ENCODE measurements at places on chromosomes 3 and 15. TPM values are rescaled to one million over a fixed set of nuclear protein-coding genes. Genes with fewer than 3 reads are reported as not detected.

Gene SHISA5
- total RNA-seq = 337 TPM

Gene SLC28A2
- total RNA-seq = not detected

DNA sequence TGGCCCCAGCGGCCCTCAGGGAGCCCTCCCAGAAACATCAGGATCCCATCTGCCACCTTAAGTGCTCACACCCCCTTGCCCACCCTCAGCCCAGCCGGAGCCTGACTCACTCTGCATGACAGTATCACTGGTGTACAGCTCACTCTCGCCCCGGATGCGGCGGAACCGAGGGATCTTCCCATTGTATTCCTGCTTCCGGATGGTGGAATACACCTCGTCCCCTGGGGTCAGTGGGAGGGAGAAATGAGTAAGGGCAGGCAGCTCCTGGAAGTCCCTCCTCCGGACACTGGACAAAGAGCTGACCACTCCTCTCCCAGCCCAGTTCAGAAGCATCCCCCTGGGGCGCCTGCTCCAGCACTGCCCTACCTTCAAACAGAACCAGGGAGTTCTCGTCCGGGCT, 16.5 kb downstream of the SEMA7A start:
- no peaks in the 10 kb centered on the region for H3K27me3 ChIP-seq
- H3K4me3 ChIP-seq = no peak overlapping the region
- peaks cover 4% of the 10 kb centered on the region for H3K36me3 ChIP-seq
- no peak overlapping the region for H3K27ac ChIP-seq
- no peak for DNase-seq

DNA sequence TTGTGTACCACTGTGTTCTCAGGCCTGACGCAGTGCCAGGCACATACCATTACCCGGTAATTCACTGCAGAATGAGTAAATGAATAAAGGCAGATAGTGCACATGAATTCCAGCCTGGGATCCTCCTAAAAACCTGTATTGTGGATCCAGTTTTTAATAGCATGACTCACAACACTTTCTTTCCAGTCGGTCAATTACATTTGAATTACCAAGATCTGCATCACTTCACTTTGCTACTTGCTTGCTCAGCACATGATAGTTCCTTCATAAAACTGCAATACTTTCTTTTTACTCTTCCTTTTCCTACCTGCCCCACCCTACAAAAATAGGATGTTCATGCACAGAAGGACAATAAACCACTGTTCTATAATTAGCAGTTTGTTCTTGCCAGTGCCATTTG, 553.8 kb downstream of the MAGI1 start:
- DNase-seq = no peak
- no peaks in the 10 kb centered on the region for H3K4me1 ChIP-seq
- H3K4me3 ChIP-seq = no peak overlapping the region
- no peak overlapping the region for H3K27ac ChIP-seq

GRCh38 chr15:61651267-61651666, 409.0 kb downstream of the VPS13C start:
- H3K4me3 ChIP-seq = no peak overlapping the region
- DNase-seq = no peak
- H3K4me1 ChIP-seq = no peaks in the 10 kb centered on the region
- H3K27ac ChIP-seq = no peak overlapping the region
- no peaks in the 10 kb centered on the region for H3K36me3 ChIP-seq

Gene ITIH1
- not detected for total RNA-seq

- no peak overlapping the region for H3K4me3 ChIP-seq
- H3K4me1 ChIP-seq = peaks cover 3% of the 10 kb centered on the region
- DNase-seq = no peak
- H3K27ac ChIP-seq = no peak overlapping the region
- no peaks in the 10 kb centered on the region for H3K36me3 ChIP-seq
- peaks cover 4% of the 10 kb centered on the region for H3K27me3 ChIP-seq
Measured at GRCh38 chr3:154184582-154184981, 63.4 kb downstream of the ARHGEF26 start.

GRCh38 chr3:177665122-177665808, 468.0 kb upstream of the TBL1XR1 start:
- no peaks in the 10 kb centered on the region for H3K4me1 ChIP-seq
- H3K36me3 ChIP-seq = no peaks in the 10 kb centered on the region
- no peaks in the 10 kb centered on the region for H3K27me3 ChIP-seq
- H3K4me3 ChIP-seq = no peak overlapping the region

DNA sequence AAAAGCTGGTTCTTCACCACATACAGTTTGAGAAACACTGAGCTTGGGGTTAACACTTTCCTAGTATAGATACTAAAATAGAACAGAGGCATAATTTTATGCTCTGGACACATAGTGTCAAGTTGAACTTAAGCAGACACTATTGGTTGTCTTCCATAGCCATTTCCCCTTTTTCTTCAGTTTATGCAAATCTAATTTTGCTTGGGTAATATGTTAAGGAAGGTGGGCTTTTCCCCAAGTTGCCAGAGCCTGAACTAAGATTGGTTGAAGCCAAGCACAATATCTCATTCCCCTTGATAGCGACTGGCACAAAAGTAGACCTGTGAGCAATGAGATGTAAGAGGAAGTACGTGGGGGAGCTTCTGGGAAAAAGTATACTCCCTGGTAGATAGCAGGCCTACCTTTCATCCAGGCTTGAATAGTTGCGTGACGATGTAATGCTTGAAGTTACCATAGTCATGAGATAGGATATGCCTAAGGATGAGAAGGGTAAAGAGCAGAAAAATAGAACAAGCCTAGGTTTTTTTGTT, 4.5 kb upstream of the POPDC2 start:
- peaks cover 12% of the 10 kb centered on the region for H3K4me1 ChIP-seq
- H3K36me3 ChIP-seq = peaks cover 32% of the 10 kb centered on the region
- H3K27ac ChIP-seq = no peak overlapping the region

DNA sequence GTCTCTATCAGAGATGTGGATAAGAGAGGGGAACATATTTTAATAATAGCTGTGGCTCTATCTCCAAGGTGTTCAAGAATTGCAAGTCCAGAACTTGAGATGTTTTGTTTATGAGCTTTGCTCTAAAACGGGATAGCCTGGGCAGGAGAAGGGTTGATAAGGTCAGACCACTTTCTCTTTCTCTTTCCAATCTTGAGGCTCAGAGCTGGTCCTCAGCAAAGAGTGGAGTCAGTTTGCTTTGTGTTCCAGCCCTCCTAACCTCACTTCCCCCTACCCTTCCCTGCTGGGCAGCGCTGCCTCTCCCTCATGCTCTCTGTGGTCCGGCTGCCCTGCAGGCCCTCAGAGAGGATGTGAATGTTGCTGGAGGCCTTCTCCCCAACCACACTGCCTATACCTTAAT, 13.8 kb downstream of the KLHL6 start:
- no peaks in the 10 kb centered on the region for H3K27me3 ChIP-seq
- no peak overlapping the region for H3K4me3 ChIP-seq
- peak overlapping the region; percentile 65 for H3K27ac ChIP-seq
- peaks cover 31% of the 10 kb centered on the region for H3K36me3 ChIP-seq

DNA sequence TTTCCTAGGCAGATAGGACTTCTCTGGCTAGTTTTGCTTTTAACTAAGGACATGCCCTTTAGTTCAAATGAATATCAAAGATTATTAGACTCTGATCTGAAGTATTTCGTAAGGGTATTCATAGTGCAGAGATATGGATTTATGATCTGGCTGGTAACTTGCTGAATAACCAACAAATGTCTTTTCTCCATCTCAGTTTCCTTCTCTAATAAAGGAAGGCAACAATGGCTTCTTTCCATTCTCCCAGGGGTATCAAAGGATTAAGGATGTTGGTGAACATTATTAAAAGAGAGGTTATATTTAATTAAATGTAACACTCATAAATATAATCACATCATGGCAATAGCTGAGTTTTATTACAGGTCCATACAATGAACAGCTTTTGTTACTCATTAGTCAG, 79.2 kb upstream of the STXBP5L start:
- H3K36me3 ChIP-seq = no peaks in the 10 kb centered on the region
- H3K27ac ChIP-seq = no peak overlapping the region
- no peaks in the 10 kb centered on the region for H3K4me1 ChIP-seq
- DNase-seq = no peak

DNA sequence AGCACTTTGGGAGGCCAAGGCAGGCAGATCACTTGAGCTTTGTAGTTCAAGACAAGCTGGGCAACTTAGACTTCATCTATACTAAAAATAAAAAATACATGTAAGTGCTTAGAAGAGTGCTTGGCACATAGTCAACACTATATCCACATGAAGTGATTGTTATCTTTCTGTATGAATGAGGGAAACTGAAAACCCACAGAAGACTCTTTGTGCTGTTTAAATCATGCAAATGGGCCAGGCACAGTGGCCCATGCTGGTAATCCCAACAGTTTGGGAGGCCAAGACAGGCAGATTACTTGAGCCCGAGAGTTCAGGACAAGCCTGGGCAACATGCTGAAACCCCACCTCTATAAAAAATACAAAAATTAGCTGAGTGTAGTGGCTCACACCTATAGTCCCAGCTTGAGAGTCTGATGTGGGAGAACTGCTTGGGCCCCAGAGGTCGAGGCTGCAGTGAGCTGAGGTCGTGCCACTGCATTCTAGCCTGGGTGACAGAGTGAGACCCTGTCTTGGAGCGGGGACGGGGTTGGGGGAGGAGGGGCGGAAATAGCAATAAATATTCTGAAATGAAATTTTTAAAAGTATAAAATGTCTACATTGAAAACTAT, 129.7 kb downstream of the NR2E3 start:
- peaks cover 4% of the 10 kb centered on the region for H3K36me3 ChIP-seq
- no peaks in the 10 kb centered on the region for H3K27me3 ChIP-seq
- H3K4me1 ChIP-seq = peaks cover 2% of the 10 kb centered on the region
- DNase-seq = no peak

DNA sequence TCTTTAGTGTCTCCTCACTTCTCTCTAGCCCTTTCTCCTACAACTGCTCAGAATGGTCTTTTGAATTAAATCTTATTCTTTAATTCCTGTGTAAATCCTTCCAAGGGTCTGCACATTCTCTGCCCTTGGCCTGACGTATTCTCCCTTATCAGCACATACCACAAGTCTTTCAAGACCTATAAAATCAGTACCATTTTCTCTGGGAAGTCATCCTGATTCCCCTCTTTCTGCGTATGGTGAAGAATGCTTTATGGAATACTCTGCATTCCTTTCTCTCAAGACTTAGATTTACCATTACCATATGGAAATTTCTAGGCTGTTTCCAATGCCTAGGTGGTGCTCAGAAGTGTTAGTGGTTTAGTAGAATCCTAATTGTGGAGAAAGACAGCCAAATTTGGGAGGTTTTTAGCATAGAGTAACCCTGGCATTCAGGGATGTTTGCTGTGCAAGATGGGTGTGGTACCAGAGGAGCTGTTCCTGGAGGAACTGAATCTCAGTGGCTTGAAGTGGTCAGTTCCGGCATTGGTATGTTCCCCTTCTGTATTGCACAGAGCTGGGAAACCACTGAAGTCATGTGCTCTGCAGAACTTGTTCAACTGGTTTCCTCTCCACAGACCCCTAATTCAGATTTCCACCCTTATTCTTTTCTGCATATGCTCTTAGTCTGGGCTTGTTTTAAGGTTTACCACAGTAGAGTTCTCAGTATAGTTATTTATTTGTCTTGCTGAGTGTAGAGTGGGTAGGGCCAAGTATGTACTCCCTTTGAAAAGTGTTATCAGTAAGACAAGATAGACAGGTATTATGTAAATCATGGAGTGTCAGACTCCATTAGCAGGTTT, 24.5 kb downstream of the IQGAP1 start:
- H3K4me1 ChIP-seq = peaks cover 73% of the 10 kb centered on the region
- H3K27me3 ChIP-seq = no peaks in the 10 kb centered on the region
- H3K4me3 ChIP-seq = no peak overlapping the region
- peaks cover 62% of the 10 kb centered on the region for H3K36me3 ChIP-seq
- DNase-seq = no peak
- H3K27ac ChIP-seq = peak overlapping the region; percentile 34

- no peaks in the 10 kb centered on the region for H3K4me1 ChIP-seq
- H3K27me3 ChIP-seq = peaks cover 11% of the 10 kb centered on the region
- no peak overlapping the region for H3K27ac ChIP-seq
- no peak overlapping the region for H3K4me3 ChIP-seq
Measured at GRCh38 chr3:160675566-160676124, 1.3 kb upstream of the ARL14 start.

Gene APBA2
- total RNA-seq = 0.81 TPM

DNA sequence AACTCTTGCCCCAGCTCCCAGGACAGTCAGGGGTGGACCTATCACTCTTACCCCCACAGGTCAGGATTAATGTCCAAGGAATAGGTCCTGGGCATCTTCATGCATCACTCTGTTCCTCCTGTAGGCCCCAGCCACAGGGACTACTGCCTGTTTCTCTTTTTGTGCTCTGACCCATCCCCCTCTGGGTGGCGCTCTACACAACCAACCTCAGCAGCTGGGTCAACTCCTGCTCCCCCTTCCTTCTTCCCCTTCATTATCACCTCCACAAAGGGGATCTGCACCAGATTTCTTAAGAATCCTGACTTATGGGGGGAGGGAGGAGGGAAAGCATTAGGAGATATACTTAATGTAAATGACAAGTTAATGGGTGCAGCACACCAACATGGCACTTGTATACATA, 12.2 kb upstream of the TRANK1 start:
- H3K4me1 ChIP-seq = peaks cover 7% of the 10 kb centered on the region
- no peak for DNase-seq
- no peaks in the 10 kb centered on the region for H3K36me3 ChIP-seq
- H3K4me3 ChIP-seq = no peak overlapping the region
- H3K27me3 ChIP-seq = peaks cover 4% of the 10 kb centered on the region
- no peak overlapping the region for H3K27ac ChIP-seq

- H3K27ac ChIP-seq = no peak overlapping the region
- H3K4me3 ChIP-seq = no peak overlapping the region
- DNase-seq = no peak
- H3K4me1 ChIP-seq = peaks cover 77% of the 10 kb centered on the region
- peaks cover 7% of the 10 kb centered on the region for H3K27me3 ChIP-seq
- peaks cover 30% of the 10 kb centered on the region for H3K36me3 ChIP-seq
Measured at GRCh38 chr15:31486506-31486905, 159.9 kb downstream of the KLF13 start.

DNA sequence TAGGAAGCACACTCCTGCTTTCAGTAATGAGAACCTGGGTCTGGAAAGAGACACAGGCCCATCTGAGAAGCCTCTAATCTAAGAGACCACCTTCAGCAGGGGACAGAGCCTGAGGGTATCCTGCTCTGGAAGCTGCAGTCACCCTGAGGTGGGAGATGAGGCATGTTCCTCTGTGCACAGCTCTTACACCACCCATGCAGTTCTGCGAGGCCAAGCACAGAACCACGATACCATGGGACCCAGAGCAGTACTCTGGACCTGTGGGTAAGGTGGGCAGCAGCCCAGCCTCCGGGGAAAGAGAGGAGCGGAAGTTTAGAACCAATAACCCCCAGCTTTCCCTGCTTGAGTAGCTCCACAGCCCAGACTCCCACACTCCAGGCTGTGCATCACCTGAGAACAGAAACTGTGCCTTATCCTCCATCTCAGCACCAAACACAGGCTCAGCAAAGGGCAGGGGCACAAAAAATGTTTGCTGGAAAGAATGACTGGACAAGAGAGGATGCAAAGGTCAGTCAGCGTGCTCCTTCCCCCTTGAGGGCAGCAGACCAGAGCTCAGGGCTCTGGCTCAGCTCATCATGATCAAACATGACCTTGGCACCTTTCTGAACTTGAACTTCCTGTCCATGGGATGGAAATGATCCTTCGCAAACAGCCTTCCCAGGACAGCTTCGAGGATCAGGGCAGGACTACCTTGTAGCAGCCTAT, 43.1 kb downstream of the RBPMS2 start:
- DNase-seq = no peak
- H3K36me3 ChIP-seq = no peaks in the 10 kb centered on the region
- H3K27me3 ChIP-seq = peaks cover 1% of the 10 kb centered on the region
- H3K4me3 ChIP-seq = no peak overlapping the region

- no peak for DNase-seq
- H3K4me3 ChIP-seq = no peak overlapping the region
- H3K27me3 ChIP-seq = no peaks in the 10 kb centered on the region
- no peak overlapping the region for H3K27ac ChIP-seq
- no peaks in the 10 kb centered on the region for H3K36me3 ChIP-seq
Measured at GRCh38 chr3:191768421-191768820, 307.5 kb downstream of the PYDC2 start.

GRCh38 chr3:4716706-4717362, 223.7 kb downstream of the ITPR1 start:
- no peaks in the 10 kb centered on the region for H3K27me3 ChIP-seq
- peaks cover 19% of the 10 kb centered on the region for H3K36me3 ChIP-seq
- peaks cover 16% of the 10 kb centered on the region for H3K4me1 ChIP-seq
- no peak overlapping the region for H3K27ac ChIP-seq
- H3K4me3 ChIP-seq = no peak overlapping the region
